Head of caudate nucleus (tissue), 42 donors: ENCODE measurements at places on chromosomes 6 and 20.
A peak's percentile ranks its signal among the peaks of the same experiment; 100 is the strongest.

- DNase-seq = no peak
Observed at GRCh38 chr6:124669713-124670480, 292.3 kb upstream of the RNF217 start.

DNA sequence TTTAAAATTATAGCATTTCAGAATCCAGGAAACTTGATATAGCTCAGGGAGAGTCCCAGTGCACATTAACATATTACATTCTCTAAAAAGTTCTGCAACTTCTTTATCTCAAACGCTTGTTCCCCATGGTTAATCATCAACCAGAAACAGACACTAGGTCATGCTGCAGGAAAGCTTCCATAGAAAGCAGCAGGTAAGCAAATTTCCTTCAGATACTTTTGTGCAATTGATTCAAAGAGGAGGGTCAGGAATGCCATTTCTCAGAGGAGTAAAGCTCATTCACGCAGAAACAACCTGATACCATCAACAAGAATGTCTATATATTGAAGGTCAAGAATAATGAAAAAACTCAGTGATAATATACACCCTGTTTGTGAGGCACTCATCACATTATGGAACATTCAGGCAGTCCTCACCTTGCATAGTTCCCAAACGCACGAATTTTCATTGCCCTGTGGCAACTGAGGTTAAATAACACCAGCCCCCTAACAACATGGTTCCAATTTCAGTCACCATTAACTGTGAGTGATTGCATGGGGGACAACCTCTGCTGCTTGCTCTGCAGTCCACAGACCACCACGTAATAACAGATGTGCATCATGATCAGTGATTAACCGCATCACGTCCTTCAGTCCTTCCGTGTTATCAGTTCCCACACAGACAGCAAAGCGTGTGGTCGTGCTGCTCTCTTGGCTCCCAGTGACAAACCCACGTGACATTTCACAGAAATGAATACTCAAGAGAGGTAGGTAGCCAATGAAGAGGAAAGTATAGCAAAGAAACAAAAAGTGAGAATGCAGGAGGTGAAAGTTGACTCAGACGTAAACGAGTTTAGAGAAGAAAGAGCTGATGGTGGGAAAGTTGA is 95.7 kb downstream of the LY86 start:
- DNase-seq = no peak

- DNase-seq = no peak
Observed at GRCh38 chr6:122887941-122888340, 98.9 kb downstream of the SMPDL3A start.

DNA sequence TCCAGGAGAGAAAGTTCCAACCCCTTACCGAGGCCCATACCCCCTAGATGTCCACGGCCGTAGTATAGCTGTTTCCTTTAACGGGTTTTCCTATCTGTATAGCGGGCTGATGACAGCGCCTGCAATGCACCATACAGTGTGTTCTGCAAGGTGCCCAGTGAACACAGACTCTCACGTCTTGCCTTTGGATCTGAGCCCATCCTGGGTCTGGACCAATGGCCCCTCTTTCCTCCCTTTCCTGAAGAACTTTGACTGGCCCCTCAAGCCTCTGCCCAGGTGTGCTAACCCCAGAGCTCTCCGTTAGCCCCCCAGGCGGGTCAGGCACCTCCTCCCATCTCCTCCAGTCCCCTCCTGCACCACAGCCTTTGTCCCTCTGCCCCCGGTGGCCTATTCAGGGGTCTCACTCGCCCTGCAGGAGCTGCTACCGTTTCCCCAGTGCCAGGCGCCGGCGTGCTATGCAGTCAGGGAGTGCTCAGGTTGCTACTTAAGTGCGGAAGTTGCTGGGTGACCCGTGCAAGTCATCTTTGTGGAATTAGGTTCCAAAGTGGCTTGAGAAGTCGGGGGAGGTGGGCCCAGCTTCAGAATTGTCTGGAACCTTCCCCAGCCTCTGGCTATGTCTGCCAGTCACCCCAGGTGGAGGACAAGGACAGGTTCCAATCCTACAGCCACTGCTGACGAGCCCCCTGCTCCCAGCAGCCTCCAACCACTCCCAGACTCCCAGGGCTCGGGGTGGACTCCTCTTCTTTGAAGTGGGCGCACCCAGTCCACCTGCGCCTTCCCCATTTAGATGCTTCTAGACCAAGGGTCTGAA is 35.0 kb upstream of the ZBP1 start:
- DNase-seq = peak; percentile 5

- DNase-seq = no peak
Observed at GRCh38 chr6:154648888-154649205, 84.4 kb upstream of the SCAF8 start.

GRCh38 chr6:85015396-85015990 is 251.1 kb upstream of the TBX18 start:
- no peak for DNase-seq

- no peak for DNase-seq
Observed at GRCh38 chr20:6075428-6076219, 21.8 kb upstream of the LRRN4 start.

DNA sequence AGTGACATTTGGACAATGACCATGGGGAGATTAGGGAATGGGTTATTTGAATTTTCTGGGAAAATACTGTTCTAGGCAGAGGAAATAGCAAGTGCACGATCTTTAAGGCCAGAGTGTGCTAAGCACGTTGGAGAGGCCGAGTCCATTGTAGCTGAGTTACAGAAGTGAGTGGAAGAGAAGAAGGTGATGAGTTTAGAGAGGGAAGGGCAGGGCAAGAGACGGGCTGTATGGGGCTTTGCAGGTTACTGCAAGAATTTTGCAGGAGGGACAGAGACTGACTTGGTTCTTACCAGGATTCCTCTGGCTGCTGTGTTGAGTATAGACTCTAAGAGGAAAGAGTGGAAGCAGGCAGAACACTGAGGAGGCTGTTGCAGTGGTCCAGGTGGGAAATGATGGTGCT is 1.1 kb upstream of the NCOA3 start:
- no peak for DNase-seq

- DNase-seq = no peak
Observed at GRCh38 chr6:105564121-105564902, 161.4 kb upstream of the PREP start.

GRCh38 chr6:1164600-1164999 is 147.3 kb upstream of the FOXQ1 start:
- DNase-seq = no peak
